ENCODE measurements at places on chromosomes 11 and 22.

DNA sequence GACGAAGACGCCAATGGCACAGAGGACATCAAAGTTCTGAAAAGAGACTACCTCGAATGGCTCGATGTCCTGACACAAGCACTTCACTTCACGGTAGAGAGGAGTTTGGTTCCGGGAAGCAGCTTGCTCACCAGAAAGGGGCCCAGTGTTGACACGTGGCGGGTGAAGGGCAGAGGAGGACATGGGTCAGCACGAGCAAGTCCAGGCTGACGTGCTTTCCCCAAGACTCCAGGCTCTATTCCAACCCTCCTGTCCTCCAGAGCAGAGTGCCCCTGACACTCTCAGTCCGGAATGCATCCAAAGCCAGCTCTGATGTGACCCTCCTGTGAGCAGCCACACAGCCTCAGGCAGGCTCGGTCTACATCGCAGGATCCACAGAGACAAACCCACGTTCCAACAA lies 77.5 kb upstream of the BID start:
- no peak for DNase-seq

DNA sequence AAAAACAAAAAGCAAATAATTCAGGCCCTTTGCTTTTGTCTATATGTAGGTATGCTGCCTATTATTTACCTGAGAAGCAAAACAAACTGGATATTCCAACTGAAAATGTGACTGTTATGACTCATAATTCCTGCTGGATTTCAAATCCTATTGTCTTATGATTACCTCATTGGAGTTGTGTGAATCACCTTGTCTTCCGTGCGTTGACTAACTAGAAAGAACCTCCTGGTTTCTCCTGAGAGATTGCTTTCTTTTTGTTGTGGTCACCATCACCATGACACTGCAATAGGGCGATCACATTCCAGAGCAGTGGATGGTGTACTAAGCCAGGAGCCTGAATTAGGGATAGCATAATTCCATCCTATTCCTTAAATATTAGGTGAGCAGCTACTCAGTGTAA lies 23.0 kb upstream of the EXPH5 start:
- DNase-seq, result no peak

DNA sequence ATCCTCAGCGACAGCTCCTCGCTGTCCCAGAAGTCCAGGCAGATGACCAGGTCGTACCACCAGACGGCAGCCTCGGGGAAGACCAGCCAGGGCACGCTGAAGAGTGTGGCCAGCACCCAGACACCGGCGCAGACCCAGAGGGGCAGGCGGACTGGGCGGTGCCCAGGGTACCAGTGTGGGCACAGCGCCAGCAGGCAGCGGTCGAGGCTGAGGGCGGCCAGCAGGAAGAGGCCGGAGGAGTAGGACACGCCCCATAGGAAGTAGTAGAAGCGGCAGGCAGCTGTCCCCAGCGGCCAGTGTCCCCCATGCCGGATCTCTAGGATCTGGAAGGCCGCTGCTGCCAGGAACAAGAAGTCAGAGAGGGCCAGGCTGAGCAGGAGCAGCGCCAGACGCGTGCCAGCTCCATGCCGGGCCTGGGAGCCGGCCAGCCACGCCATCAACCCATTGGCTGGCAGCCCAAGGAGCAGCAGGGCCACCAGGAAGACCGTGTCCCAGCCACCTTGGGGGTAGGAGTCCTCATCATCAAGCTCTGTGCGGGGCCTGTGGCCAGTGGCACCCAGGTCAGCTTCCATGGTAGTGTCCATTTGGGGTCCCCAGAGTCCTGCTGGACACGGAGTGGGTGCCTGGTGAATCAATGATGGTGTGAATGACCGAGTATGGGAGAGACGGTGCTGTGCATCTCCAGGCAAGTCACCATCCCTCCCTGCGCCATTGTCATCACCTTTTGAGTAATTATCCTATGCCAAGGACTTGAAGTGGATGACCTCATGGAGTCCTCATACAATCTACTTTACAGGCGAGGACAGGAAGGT lies at the start of gene GPR152:
Gene GPR152, minus strand, starts transcription at position 589 of the 812 bp plus-strand sequence. Its CDS starts 5 bp downstream, at position 584.
- DNase-seq, result peak; percentile 64

DNA sequence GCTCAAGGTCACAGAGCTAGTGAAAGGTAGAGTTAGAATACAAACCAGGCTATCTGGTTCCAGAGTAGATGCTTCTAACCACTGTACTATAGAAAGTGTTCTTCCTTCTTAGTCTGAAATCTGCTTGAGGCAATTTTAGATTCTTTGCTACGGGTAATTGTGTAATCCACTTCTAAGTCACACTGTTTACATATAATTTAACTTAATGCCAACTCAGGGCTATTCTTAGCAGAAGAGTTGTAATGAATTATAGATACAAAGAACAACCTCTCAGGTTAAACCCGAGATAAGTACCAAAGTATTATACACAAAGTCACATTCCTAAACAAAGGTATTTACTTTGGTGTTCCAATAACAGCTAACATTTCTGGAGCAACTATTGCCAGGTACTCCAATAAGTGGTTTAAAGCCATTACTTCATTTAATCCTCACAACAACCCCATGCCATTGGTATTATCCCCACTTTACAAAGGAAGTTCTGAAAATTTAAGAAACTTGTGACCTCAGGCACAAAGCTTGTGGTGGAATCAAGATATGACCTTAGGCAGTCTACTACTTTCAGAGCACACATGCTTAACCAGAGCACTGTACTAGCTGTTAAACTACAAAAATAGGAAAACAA lies 31.1 kb upstream of the DDI1 start:
- DNase-seq, result no peak

GRCh38 chr11:12359761-12360160 lies 17.6 kb upstream of the PARVA start:
- no peak for DNase-seq

DNA sequence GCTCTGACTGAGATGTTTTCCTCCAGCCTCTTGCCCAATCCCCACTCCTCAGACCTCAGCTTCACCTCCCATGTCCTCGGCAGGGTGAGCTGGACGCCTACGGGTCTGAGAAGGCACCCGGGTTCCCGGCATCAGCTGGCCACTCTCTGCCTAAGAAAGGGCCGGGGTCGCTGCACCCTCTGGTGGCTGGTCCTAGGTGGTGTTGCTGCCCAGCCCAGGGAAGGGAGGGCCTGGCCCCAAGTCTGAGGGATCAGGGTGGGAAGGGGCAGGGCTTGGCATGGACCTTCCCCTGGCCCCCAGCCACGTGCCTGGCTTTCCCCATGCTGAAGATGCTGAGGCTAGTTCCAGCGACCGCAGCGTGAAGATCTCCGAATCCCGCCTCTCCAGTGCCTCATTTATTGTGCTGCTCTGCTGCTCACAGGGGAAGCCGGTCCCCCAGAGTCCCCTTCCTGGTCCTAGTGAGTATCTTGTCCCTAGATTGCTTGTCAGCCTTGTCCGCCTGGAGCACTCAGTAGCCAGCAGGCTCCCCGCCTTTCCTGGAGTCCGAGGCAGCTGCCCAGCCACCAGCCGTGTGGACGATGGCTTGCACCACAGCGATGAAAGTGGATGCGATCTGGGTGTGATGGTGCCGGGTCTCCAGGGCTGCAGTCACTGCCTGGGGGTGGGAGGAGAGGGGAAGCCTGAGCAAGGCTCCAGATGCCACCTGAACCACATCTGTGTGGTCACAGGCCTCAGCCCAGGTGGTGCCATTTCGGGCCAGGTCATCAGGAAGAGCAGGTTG lies 2.9 kb upstream of the GGT5 start:
- DNase-seq, result peak; percentile 67

GRCh38 chr22:49856343-49856742 lies 2.7 kb downstream of the ZBED4 start:
- DNase-seq, result no peak

Measured in NCI-H1092 treated with DMSO at 0.1 percent for 48 hours (cell line).